Activated CD4-positive, alpha-beta T cell treated with anti-CD3 and anti-CD28 coated beads for 1 hour (primary cell): ENCODE measurements at places on chromosomes 11 and 22.
A peak's percentile ranks its signal among the peaks of the same experiment; 100 is the strongest.

- no peak for DNase-seq
These were observed 88.9 kb downstream of the ARFGAP2 start for GRCh38 chr11:47087801-47088200.

- no peak for DNase-seq
These were observed 1119.7 kb downstream of the BRD1 start for GRCh38 chr22:48707763-48708557.

- no peak for DNase-seq
These were observed 17.8 kb upstream of the OR2AT4 start for GRCh38 chr11:75114465-75114864.

- DNase-seq, result no peak
These were observed 114.5 kb upstream of the SYT13 start for GRCh38 chr11:45400591-45400990.

GRCh38 chr22:30906411-30906810 is 62.2 kb downstream of the MORC2 start:
- DNase-seq, result no peak

DNA sequence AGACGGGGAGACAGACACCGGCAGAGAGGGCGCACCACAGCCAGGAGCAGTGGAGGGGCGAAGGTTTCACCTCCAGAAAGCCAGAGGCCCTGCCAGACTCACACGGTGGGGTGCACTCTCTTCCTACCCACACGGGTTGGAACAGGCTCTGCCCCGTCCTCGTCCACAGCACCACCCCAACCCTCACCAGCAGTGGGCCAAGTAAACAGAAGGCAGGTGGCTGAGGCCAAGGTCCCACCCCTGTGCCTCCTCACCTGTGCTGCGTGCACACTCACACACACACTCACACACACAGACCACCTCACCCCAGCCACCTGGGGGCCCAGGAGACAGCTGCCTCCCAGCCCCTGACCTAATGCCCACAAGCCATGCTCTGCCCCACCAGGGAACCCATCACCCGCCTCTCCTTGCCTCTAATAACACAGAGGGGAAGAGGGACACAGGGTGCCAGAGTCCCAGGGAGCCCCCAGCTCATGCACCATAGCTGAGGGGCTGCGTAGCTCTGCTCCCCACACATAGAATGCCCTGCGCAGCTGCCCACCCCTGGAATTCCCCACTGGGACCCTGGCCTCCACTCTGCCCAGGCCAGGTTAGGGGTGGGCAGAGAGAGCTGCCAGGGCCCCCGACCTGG is 3.1 kb downstream of the CYB5R3 start:
- DNase-seq, result no peak

GRCh38 chr11:79173615-79174014 is 267.2 kb downstream of the TENM4 start:
- no peak for DNase-seq

DNA sequence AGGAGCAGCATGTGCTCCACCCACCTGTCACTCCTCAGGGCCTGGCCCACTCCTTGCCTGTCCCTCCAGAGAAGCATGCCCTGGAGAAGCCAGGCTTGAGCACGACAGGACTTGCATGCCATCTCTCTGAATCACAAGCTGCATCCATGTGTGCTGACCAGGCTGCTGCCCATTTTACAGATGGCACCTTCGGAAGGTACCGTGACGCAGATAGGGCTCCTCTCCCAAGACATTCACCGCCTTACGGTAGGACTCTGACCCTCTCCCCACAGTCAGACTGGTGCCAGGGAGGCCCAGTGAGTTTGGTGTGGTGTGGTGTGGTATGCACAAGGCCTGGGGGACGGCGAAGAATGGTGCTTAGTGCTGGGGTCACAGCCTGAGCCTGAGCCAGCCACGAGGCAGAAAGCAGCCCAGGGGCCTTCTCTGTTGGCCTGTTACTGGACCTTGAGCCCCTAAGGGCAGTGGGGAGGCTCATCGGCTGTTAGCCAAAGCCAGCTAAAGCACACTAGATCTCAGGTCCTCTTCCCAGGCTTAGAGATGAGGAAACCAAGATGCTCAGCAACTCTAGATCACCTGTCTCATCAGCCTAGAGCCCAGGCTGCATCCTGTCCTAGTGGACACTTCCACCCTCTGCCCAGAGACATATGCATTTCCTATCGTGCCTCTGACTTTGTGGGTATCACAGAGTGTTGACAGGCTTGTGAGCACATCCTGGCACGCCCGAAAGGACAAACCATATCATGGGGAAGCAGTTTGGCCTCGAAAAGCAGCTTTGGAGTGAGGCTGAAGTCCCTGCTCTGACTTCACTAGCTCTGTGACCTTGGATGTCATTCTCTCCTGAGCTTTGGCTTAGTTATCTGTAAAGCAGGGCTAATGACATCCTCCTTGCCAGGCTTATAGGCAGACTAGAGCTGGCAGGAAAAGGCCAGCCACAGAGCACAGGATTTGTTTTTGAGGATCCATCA is 17.8 kb downstream of the CYB5R2 start:
- no peak for DNase-seq

- no peak for DNase-seq
These were observed 4.5 kb upstream of the MYBPC3 start for GRCh38 chr11:47356998-47357329.

DNA sequence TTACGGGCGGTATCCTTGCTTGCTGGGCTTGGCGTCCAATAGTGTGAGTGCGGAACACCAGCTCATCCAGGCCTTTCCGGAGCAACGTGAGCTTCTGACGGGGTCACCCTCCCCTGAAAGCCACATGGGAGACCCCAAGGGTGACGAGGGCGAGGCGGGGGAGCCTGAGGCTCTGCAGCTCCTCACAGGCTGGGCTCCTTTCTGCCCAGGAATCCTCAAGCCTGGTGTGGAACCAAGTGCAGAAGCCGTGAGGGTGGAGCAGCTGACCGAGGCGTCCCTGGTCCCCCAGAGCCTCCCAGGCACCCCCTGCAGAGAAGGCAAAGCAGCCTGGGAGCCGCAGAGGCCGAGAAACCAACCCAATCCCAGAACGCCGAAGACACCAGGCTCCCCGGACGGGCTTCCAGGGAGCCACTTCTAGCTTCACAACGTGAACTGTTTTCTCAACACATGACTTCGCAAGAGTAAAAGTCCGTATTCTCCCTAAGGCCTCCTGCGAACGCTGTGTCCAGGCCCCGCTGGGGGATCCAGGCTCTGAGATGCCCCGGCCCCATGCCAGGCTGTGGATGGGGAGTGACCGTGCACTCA is 530.3 kb downstream of the BRD1 start:
- peak; percentile 3 for DNase-seq

- no peak for DNase-seq
These were observed 87.5 kb downstream of the RRM1 start for GRCh38 chr11:4181782-4182721.

GRCh38 chr11:118914178-118914918 is 11.4 kb downstream of the BCL9L start:
- DNase-seq, result no peak

- DNase-seq, result no peak
These were observed 13.0 kb downstream of the SCN3B start for GRCh38 chr11:123641495-123641840.

DNA sequence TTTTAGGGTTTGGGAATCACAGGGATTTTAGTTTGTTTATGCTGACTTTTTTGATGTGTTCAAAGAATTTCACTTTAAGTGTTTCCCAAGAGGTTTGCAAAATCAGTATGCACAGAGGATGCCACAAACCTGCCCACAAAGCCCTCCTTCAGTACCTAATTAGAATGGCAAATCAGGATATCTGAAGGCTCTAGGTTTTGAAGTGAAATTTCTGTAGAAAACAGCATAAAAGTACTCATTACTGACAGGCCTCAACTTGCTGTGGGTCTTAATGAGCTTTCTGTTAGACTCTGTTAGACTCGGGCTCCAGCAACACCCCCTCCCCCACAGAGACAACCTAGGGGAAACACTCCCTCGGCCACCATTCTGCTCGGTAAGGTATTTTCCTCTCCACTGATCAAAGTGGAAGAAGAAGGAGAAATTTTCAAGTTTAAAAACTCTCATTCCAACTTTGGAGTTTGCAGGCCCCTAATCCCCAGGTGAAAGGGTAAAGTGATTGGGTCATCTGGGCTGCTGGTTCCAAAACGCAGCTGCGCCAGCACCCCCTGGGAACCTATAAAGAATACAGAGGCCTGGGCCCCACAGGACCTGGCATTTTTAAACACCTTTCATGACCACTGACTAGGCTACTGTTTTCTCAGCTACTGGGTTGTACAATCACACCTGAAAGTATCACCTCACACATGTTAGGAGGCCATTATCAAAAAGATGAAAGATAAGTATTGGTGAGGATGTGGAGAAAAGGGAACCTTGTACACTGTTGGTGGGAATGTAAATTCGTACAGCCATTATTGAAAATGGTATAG is 67.5 kb downstream of the PLEKHA7 start:
- DNase-seq, result no peak

DNA sequence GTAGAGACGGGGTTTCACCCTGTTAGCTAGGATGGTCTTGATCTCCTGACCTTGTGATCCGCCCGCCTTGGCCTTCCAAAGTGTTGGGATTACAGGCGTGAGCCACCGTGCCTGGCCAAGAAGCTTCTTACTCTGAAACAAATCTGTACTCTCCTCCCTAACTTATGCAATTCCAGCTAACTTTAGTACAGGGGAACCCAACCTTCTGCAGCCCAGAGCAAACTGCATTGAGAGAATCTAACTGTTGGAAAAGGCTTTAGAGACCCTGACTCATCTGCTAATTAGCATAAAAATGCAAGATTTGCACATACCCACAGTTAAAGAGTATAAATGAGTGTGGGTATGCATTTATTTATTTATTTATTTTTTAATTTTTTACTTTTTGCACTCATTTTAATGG is 64.8 kb downstream of the APOL5 start:
- DNase-seq, result no peak

GRCh38 chr11:473415-473814 is 23.3 kb downstream of the PTDSS2 start:
- no peak for DNase-seq
